HCEC 1CT (cell line): ENCODE measurements at places on chromosomes 13 and 19.
A peak's percentile ranks its signal among the peaks of the same experiment; 100 is the strongest.

DNA sequence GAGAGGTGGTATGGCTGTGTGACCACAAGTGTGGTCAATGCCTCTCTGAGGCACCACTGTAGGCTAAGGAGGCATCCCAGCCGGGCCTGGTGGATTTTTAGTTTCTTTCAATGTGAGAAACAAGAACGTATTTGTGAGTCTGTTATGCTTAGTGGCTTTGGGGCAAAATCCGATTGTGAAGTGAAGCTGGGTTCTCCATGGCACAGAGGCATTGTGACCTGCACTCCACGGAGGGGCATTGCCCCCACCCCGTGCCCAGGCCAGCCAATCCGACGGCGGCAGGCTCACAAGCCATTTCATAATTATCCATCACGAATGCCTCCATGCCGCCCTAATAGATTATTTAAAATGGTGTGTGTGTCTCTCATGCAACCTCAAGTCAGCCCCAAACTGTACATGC, 151.6 kb downstream of the ZNF536 start:
- DNase-seq = no peak

DNA sequence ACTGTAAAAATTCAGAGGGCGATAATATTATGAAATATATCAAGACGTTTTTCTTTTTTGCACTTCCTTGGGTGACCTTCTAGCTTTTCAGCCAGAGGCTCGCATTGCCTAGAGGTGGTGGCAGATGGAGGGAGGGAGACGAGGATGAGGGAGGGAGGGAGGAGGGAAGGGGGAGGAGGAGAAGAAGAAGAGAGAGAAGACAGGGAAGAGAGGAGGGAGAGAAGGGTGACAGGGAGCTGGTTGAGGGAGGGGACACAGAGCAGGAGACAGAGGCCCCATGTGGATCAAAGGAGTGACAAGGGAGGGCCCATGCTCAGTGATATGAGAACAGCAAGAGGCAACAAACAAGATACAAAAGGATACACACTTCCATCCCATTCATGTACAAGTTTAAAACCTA, 8.0 kb upstream of the KCTD15 start:
- no peak for DNase-seq

- no peak for DNase-seq
These were observed 30.1 kb downstream of the RCBTB2 start for GRCh38 chr13:48502601-48503319.

DNA sequence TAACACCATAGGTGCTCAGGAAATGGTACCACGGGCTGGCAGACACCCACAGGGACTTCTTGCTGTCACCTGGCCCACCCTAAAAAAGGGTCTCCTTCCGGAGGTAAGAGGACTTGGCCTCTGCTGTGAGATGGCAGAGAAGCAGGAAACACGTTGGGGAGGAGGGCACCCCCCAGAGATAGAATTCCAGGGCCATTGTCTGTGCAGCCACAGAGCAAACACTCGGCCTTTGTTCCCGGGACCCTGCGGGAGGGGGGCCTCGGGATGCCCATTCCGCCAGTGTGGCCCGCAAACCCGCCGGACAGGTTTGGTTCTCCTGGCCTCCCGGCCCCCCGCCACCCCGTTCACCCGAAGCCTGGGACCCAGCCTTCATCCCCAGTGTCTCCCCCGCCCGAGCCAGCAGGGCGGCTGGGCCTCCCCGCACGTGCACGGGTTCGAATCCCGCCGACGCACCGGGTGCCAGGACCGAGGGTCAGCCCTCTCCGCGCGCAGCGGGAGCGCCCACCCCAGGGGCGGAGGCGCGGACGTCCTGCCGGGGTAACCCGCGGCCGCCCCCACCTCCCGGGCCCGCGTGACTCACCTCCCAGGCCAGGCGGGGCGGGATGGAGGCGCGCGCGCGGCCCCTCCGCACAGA, 714 bp downstream of the PLPP2 start:
- DNase-seq = no peak

DNA sequence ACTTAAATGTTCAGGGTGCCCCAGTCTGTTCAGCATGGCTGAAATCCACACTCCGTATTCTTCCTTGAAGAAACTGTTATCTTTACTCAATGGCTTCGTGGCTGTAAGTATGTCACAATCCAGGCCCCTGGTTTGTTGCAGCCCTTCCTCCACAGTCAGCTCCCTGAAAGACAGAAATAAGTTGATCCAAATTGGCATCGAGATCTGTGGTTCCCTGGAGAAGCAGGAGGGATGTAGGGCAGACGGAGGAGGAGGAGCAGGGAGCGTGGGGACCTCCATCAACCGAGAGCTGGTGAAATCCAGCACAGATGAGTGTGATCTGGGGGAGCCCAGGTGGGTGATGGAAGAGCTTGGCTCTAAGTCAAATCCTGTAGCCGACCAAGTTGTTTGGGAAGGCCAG, 304 bp downstream of the TSPAN16 start:
- DNase-seq = no peak

- no peak for DNase-seq
These were observed 7.8 kb downstream of the ABCA7 start for GRCh38 chr19:1047696-1048147.

DNA sequence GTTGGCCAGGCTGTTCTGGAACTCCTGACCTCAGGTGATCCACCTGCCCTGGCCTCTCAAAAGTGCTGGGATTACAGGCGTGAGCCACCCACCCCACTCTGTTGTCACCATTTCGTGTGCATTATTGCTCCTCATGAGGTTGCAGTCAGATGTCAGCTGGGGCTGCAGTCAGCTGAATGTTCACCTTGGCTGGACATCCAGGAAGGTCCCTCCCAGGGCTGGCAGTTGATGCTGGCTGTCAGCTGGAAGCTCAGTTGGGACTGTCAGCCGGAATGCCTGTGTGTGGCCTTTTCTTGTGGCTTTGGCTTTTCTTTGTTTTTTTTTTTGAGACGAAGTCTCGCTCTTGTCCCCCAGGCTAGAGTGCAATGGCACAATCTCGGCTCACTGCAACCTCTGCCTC, 6.6 kb downstream of the MEGF8 start:
- no peak for DNase-seq

GRCh38 chr19:1173159-1173844, 766 bp downstream of the SBNO2 start:
- no peak for DNase-seq

DNA sequence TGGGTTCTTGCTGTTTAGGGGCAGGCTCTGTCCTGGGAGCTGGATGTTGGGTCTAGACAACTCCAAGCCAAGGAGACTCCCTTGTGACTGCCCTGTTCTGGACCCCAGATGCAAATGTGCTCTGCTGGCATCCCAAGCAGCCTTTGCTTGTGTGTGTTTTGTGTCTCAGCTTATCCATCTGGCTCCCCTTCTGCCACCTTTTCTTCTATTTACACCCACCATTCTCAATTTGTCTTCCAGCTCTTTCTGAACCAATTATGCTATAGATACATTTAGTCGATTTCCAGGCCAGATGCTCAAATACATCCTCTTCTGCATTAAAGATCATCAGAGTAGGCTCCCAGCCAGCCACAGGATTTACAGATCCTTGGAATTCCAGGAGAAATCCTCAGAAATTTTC, 115.0 kb upstream of the SLC7A1 start:
- no peak for DNase-seq

- peak; percentile 74 for DNase-seq
These were observed 83.2 kb upstream of the MCF2L start for GRCh38 chr13:112885782-112886268.

- no peak for DNase-seq
These were observed 8.2 kb downstream of the ZNF429 start for GRCh38 chr19:21513651-21514050.

GRCh38 chr13:62336507-62336906, 920.9 kb upstream of the PCDH20 start:
- DNase-seq = no peak

DNA sequence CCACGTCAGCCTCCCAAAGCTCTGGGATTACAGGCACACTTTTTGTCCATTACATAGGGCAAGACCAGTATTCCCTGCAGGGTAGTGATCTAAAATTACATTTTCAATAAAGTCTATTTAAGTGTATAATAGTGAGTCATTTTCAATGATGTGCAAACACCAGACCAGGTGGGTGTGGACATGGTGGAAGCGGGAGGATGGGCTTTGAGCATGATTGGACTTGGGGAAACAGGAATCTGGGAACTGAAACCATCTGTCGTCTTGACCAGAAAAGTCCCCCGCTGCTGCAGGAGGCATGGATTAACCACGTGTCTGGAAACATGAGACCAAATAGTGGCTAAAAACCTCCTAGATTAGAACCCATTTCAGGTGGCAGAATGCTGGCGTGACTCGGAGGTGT, 4.9 kb downstream of the FXYD3 start:
- DNase-seq = peak; percentile 48

DNA sequence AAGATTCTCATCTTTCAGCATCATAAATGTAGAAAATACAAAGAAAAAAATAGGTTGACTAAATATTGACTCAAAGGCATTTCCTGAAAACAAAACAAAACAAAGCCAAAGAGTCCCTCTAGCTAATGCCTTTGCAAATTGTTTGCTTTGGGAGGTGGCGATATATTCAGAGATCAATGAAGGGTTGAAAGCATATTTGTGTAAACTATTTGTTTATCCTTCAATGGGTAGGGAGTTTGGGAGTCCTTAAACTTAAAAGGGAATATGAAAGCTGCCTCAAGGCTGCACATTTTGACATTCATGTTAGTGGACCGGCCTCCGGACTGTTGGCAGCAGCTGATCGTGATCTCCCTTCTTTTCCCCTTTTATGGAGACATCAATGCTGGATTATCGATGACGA, 257.5 kb downstream of the ITGBL1 start:
- no peak for DNase-seq

GRCh38 chr19:15456871-15457700, 7.3 kb downstream of the RASAL3 start:
- no peak for DNase-seq

DNA sequence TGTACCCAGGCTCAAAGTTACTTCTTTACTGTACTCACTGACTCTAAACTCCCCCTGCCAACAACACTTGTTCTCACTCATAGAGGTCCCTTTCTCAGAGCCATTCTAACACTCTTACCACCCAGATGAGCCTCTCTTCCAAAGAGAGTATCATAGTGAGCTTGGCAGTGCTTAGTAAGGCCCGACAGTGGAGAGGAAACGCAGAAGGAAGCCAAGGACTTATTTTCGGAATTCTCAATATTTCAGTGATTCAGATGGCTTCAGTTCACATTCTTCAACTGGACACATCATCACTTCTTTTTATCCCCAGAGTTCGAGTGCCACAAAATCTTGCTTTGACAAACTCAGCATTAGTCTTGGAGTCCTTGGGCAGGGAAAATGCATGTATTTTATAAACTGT, 285.9 kb downstream of the DNAJC15 start:
- no peak for DNase-seq

- peak; percentile 15 for DNase-seq
These were observed 4.7 kb upstream of the CD79A start for GRCh38 chr19:41872384-41872774.

DNA sequence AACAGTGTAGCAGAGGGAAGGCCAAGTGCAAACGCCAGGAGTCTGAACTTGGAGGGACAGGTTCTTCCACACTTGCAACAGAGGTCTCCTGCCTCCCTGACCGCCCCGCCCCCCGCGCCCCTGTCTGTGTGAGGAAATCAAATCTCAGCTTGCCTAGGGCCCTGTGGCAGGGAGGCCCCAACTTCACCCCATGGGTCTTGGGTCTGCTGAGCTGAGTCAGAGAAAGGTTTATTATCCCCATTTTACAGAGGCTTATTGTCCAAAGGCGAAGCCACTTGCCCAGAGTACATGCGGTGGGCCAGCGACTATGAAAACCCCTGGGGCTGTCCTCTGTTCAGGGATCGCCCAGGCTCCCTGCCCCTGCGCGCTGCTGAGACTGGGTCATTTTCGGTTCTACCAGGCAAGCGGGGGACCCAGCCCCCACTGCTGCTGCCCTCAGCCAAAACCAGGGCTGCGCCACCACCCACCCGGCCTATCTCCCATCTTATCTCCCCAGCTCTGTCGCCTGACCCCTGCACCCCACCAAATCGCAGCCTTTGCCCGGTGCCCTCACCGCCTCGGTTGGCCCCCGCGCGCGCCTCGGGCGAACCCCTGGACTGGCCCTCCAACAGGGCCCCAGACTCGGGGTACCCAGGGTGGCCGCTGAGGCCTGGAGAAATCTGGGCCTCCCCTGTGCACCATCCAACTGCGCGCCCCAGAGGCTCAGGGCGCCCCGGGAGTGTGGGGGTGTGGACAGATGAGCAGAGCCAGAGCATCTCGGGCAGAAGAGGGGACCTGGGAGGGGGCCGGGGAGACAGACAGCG, 850 bp upstream of the CERS4 start:
- DNase-seq = no peak

- DNase-seq = no peak
These were observed 63.4 kb upstream of the CEACAM8 start for GRCh38 chr19:42658076-42658475.

DNA sequence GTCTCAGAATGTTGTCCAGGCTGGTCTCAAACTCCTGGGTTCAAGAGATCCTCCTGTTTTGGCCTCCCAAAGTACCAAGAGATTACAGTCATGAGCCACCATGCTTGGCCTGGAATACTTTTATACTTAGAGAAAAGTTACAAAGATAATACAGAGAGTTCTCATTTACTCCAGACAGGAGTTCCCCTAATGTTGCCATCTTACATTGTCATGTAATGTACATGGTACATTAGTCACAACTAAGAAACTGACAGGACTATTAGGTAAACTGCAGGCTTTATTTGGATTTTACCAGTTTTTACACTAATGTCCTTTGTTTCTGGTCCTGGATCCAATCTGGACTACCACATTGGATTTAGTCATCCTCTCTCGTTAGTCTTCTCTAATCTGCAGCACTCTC, 2.3 kb upstream of the C19orf84 start:
- DNase-seq = no peak

GRCh38 chr19:54572696-54573311, 786 bp upstream of the LILRA2 start:
- no peak for DNase-seq

DNA sequence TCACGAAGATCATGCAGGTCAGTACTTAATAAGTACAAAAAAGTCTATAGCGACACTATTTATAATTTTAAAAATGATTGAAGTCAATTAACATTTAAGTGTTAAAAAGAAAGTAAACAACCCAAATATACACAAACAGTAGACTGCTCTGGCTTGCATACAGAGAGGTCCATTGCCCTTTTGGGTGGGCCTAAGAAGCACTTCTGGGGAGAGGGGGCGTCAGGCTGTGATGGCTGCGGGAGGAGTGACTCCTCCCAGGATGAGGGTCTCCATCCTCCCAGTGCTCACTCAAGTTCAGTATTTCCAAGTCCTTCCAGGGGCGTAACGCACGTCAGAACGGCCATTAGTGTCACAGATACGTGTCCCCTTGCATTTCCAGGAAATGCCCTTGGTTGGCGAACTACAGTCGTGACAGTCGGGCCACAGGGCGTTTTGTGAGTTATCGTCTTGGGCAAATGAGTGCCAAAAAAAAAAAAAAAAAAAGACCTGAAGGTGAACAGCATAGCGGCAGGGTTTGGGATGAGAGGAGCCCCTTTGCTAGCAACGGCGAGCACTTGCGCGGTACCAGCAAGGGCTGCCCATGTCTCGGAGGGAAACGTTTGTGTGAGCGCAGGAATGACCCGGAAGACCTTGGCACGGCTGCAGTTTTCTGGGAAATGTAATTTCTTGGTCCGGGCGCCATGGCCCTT, at the start of gene SCGB2B2:
Gene SCGB2B2, minus strand, starts transcription at position 463 of the 689 bp plus-strand sequence. CDS start 82,596 bp downstream, outside the sequence.
- DNase-seq = peak; percentile 84
